ENCODE measurements at places on chromosomes 2 and 18.

DNA sequence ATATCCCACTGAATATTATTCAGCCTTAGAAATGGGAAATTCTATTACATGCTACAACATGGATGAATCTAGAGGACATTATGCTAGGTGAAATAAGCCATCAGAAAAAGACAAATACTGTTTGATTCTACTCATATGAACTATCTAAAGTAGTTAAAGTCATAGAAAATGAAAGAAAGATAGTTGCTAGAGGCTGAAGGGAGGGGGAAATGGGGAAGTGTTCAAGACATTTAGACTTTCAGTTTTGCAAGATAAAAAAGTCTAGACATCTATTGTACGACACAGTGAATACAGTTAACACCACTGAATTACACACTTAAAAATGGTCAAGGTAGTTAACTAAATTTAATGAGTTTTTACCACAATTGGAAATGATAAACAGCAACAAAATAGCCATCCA is 835.9 kb upstream of the CHAC2 start:
- no peak for DNase-seq

DNA sequence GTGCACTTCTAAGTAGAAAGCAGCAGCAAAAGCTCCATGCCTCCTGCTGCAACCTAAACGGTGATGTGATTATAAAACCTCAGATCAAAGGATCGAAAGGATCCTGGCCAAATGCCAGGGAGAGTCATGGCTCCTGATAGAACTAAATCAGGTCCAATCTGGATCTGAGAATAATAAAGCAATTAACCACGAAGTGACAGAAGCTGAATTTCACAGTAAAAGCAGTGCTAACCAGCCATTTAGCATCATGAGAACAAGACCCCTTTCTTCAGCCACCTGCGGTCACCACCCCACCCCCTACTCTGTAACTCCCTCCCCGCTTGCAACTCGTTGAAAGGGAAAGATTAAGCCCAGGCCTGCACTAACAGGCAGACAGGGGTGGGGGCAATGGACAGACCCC is 748.7 kb downstream of the BCL11A start:
- no peak for DNase-seq

- DNase-seq: no peak
Measured at GRCh38 chr2:160061944-160062291, 497 bp downstream of the PLA2R1 start.

GRCh38 chr2:602571-603359 is 74.4 kb downstream of the TMEM18 start:
- no peak for DNase-seq

DNA sequence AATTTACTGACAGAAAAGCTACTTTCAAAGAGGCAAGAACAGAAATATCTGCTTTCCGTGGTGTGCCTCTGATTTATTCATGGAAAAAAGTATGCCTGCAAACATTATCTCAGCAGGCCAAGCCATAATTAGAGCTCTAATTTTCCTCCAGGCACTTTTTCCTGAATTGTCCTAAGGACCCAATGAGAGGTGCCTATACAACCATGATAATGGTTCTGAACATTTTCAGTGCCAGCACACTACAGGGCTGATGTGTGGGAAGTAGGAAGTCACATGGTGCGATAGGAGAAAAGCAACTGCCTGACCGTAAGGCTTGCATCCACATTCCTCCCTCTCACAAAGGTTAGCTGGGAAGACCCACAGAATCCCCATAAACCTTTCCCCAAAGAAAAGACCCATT is 45.9 kb upstream of the EGR4 start:
- DNase-seq: no peak

DNA sequence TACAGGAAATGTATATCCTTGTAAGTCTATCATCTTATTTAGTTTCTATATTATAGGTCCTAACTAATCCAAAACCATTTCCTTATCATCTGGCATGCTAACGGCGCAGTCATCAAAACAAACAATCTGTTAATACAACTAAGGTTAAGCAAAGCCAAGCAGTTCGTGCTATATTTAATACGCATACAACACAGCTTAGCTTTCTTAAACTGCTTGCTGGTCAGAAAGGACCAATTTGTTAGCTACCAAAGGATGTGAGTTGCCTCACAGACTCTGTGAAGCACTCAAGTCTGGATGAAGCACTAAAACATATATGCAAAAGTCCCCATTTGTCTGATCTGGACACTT is 67.0 kb downstream of the ZEB2 start:
- no peak for DNase-seq

GRCh38 chr2:209977386-209978239 is 24.8 kb upstream of the RPE start:
- no peak for DNase-seq

DNA sequence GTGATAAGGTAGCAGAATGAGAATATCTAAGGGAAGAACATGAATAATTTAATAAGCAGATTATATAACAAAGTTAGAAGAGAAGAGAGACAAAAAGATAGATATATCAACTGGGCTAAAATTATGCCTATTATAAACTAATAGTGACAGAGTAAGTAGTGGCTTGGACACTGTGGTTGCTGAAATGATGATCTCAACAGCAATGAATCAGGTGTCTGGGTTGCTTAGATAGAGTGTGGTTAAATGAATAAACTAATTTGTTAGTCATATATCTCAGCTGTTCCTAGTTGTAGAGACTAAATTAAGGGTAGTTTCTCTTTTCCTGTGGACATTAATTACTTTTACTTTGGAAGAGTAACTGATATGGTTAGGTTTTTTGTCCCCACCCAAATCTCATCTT is 1485.4 kb upstream of the CELF4 start:
- no peak for DNase-seq

- DNase-seq: no peak
Measured at GRCh38 chr2:224982910-224983711, 59.2 kb downstream of the DOCK10 start.

GRCh38 chr2:171939743-171940071 is 17.4 kb downstream of the HAT1 start:
- DNase-seq: no peak
